Mucosa of gallbladder (tissue), 1 donor: ENCODE measurements at places on chromosomes 12 and 14.

DNA sequence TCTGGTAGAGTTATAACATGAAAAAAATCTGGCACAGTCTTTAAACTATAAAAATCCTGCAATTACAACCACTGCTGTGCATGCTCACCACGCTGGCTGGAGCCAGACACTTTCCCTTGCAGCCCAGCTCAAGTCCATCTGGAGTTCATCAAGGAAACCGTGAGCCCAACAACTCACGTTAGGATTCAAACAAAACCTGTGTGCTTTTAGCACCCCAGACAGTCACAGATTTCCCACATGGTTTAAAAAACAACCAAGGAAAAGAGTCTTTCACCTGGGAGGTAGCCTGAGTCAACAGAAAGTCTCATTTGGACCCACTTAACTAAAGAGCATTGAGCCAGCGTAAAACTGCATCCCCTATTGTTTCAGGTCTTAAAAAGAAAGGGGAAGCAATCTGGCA lies 4.7 kb downstream of the LRIG3 start:
- DNase-seq: peak; percentile 54

DNA sequence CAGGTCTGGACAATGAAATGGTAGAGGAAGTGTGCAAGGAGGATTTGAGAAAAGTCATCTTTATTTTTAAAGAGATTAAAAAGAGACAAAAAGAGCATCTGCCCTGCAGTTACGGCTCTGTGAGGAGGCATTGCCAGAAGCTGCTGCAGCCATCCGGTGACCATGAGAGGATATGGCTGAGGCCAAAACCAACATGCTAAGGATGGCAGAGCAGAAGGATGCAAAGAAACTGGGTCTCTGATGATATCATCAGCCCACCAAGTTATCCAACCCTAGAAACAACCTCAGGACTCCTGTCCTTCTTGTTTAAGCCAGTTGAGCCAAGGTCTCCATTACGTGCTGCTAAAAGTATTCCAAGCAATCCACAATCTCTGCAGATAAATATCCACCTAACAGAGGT lies 48.0 kb upstream of the CCND2 start:
- no peak for DNase-seq

DNA sequence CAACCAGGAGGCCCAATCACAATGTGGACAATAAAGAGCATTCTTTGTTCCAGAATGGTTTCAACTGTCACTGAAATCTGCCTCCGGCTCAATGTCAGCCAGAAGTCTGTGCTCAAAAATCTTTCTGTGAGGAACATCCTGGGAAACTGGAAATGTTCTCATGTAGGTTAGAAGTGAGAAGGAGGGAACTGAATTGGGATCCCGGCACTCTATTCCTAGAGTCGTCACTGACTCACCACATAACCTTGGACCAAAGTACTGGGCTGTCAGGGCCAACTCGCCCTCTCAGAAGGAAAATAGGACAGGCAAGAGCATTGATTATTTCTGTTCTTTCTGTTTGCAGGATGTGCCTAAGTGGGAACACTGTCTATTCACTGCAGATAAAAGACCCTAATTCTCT lies 57.6 kb downstream of the PRKAB1 start:
- DNase-seq: peak; percentile 32

GRCh38 chr12:2877953-2878732 lies 1.1 kb downstream of the RHNO1 start:
- no peak for DNase-seq

DNA sequence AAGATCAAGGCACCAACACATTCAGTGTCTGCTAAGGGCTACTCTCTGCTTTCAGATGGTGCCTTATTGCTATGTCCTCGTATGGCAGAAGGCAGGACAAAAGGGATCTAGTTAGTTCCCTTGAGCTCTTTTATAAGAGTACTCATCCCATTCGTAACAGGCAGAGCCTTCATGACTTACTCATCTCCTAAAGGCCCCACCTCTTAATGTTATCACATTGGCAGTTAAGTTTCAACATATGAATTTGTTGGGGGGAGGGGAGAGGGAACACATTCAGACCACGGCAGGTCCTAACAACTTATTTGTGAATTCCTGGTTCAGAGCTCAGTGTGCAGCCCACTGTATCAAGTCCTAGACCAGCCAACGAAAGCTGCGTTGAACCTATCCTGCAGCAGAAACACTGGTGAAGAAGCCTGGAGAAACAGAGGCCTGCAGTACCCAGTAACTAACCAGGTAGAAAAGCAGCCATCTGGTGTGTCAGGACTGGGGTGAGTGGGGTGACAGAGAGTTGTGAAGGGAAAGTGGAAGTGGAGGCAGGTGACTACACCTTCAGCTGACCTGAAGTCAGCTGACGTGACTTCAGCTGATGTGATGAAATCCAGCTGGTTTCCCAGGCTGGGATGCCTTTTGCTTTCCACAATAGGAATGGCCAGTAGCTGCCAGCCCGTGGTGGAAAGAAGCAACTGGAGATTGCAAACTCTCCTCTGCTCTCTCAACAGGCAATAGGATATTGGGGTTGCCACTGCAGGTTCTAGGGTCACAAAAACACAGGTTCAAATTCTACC lies 101.6 kb upstream of the PLXNC1 start:
- DNase-seq: no peak

- DNase-seq: no peak
These were observed 384.8 kb downstream of the TMEM121 start for GRCh38 chr14:105911006-105911847.
